ENCODE measurements at places on chromosomes 11 and 22.

DNA sequence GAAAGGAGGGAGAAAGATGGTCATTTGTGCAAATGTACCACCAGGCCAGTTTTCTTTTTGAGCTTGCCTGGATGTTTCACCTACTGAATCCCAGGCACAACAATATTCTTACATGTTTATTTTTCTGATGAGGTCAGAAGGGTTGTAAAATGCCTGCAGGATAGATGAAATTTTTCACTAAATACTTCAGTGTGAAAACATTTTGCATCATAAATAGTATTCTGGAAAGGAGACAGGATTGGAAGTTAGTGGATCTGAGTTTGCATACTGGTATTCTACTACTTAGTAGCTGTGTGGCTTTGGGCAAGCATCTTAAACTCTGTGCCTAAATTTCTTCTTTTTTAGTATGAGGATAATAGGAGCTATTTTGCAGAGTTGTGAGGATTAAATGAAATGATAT, 24.8 kb downstream of the RNF169 start:
- DNase-seq = peak; percentile 20

- DNase-seq = peak; percentile 56
Observed at GRCh38 chr11:18721561-18722292, 4.3 kb downstream of the IGSF22 start.

DNA sequence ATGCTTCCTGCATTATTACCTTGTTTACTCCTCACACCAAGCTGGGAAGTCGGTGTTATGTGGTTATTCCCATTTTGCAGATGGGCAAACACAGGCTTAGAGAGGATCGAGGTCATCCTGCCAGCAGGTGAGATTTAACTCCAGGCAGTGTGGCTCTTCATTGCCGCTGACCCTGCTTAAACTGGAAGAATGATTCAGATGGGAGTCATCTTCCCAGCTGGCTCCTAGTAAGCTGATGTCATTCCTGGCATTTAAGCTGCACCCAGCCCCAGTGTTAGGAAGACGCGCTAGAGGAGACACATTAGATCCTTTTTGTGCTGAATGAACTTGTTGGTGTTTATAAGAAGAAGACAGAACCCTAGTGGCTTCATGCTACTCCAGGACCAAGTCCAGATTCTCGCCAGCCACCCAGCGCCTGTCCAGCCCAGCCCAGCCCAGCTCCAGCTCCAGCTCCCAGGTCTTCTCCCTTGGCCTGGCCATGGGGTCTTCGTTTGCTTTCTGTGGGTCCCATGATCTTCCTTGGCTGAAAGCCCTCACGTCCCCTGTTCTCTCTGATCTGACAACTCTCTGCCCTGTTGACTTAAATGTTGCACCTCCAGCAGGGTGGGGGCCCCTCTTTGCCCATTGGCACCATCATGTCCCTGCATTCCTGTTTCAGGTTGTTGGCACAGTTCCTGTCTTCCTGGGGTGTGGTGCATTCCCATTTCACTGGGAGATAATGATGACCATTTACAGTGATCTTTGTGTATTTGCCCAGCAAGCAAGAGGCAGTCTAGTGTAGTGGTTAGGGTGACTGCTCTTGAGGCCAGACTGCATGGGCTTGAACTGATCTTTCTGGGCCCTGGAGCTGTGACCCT, 13.6 kb downstream of the PARVB start:
- DNase-seq = peak; percentile 87

DNA sequence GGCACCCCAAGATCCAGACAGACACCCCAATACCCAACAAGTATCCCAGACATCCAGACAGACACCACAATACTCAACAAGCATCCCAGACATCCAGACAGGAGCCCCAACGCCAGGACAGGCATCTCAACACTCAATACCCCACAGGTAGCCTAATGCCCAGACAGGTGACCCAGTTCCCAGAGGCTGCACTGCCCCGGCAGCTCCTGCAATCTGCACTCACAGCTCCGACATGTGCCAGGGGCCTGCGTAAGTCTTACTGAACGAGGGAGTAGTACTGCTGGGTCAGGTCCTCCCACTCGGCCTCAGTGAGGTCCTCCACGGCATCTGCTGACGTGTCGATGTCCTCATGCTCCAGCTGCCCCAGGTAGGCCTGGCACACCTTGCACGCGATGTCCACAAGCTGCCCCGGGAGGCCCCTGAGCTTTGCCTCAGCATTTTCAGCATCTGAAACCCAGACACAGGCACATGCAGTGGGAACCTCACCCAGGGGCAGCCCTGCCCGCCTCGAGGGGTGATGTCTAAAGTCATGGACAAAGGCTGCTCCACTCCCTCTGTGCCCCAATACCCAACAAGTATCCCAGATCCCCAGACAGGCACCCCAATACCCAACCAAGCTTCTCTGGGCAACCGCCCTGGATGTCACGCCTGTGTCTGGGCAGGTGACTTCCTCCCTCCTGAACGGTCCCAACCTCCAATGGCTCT, 16.6 kb downstream of the TTLL8 start:
- DNase-seq = no peak

DNA sequence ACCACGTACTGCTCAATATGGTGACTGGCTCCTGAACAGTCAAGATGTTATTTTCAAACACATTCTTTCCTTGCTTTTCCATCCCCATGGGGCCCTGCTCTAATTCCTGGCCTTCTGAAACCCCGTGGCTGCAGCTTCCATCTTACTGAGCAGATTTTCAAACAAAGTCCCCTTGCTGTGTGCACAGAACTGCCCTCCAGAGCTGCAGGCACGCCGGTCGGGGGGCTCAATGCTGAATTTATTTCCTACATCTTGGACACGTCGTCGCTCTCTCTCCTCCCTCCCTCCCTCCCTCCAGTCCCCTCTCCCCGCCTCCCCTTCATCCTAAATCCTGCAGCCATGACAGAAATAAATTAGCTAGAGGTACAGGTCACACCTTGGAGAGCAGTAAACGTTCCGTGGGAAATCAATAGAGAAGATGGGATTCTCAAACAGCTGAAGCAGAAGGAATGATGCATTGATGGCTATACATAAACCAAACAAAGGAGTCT, 243.1 kb upstream of the BLID start:
- no peak for DNase-seq

Data from M059J (cell line).